ENCODE measurements at places on chromosomes 6 and 20.
A peak's percentile ranks its signal among the peaks of the same experiment; 100 is the strongest.

GRCh38 chr6:3291987-3292386 lies 33.2 kb downstream of the PSMG4 start:
- peak; percentile 54 for DNase-seq

- no peak for DNase-seq
Observed at GRCh38 chr6:151757506-151757955, 50.0 kb upstream of the ESR1 start.

- no peak for DNase-seq
Observed at GRCh38 chr6:7129784-7130569, 22.2 kb downstream of the RREB1 start.

DNA sequence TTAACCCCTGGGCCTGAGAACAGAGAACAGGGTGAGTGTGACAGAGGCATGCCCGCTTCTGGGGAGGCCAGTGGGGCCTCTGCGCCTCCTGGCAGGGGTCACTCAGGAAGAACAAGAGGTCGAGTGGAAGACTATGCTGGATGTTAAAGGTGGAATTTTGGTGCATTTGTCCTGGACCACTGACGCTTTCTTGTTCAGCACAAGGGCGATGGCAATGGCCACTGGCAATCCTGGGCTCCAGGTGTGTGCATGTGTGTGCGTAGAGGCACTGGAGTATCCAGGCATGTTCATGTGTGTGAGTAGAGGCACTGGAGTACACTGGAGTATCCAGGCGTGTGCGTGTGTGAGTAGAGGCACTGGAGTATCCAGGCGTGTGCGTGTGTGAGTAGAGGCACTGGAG lies 23.5 kb upstream of the NPBWR2 start:
- no peak for DNase-seq

DNA sequence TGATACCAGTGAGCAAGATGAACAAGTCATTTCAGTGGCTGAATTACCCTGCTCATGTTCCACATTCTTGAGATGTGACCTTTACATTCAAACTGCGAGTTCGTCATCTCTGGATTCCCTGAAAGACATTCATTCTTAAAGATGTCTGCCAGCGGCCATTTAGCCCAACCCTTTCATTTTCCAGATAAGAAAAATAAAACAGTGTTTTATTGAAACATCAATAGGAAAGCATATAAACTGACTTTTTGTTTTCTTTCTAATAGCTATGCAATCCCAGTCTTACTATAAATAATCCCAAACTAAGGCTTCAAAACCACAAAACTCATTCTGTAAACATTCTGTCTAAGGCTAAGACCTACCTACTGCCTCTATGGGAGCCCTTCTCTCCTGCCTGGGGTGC lies 134.0 kb downstream of the SAMD5 start:
- no peak for DNase-seq

DNA sequence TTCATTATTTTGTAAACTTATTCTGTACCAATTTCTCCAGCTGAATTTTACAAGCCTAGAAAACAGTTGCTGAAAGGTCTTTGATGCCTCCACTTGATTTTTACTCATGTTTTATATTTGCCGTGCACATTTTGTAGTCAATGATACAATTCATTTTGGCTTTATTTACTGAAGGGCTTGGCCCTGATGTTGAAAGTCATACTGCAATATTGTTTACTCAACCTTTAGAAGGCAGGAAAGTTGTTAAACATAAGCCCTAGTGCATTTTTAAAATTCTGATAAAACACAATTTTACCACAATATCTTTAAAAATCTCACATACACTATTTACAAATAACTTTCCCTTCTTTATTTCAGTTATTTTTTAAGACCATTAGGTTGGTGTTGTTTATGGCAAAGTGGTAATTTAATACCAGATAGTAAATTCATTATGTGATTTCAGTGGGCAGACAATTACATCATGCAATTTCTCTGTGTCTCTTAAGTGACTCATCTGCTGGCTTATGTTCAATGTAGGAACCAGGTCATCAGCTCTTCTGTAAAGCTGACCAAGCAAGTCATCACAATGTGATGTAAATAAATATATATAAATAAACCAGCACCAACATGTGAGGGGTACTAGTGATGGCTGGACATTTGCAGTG lies 121.1 kb upstream of the SLC35B3 start:
- no peak for DNase-seq

GRCh38 chr6:127201321-127201720 lies 65.3 kb upstream of the RNF146 start:
- no peak for DNase-seq

DNA sequence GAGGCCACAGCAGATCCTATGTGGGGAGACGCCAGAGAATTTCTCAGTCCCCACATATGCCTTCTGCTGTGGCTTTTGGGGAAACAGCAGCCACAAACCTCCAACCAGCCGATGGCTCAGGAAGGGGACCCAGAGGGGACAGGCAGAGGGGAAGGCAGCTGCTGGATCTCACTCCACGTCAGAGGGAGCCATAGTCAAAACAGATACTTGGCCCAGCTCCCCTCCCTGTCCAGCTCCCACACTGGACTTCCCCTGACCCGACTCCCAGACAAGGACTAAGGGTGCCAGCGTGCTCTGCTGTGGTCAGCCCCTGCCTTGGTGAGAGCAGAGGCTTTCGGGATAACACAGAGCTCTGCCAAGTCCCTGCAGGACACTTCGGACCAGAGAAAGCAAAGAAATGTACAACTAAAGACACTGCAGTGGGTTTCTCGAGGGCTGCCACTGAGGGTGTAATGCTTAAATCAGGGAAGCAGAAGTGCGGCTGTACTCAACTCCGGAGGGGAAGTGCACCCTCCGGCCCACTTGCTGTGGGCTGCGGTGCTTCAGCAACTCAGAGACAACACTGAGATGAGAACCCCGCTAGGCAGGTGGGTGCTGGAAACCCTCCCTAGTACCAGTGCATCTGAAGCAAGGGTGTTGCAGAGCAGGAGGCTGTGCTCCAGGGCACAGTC lies 47.2 kb downstream of the RRBP1 start:
- no peak for DNase-seq

DNA sequence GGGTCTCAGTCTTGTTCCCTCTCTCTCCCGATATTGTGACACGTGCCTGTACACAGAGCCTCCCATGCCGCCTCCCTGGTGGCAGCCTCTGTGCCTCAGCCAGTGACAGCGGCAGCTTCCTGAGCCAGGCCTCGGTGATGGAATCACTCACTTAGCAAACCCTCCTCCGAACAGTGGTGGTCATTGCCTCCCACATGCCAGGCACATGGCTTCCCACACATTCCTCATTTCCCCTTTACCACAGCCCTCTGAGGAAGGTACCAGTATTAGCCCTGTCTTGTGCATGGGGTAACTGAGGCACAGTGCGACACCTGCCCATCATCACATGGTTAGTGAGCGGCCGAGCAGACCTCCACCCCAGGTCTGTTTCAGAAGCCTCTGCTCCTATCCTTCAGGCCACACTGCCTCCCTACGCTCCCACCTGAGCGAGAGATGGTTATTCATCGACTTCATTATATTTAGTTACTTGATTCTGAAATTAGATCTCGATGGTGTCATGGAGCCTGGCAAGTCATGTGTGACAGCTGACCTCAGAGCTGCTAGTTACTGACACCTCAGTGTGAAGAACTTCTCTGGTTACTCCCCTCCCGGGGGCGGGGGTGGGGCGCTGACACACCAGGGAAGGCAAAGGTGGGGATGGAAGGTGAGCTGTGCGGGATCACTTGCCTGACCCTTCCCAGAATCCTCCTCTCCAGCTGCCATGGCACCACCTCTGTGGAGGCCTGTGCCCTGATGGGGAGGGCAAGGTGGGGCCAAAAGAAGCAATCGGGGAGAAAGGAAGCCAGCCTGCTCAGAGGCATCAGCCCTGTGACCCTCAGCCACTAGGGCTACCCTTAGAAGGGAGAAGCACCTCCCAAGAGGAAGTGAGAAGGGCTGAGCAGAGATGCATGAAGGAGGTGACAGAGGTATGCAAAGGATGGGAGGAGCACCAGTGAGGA lies 17.9 kb downstream of the MDGA1 start:
- DNase-seq, result no peak

DNA sequence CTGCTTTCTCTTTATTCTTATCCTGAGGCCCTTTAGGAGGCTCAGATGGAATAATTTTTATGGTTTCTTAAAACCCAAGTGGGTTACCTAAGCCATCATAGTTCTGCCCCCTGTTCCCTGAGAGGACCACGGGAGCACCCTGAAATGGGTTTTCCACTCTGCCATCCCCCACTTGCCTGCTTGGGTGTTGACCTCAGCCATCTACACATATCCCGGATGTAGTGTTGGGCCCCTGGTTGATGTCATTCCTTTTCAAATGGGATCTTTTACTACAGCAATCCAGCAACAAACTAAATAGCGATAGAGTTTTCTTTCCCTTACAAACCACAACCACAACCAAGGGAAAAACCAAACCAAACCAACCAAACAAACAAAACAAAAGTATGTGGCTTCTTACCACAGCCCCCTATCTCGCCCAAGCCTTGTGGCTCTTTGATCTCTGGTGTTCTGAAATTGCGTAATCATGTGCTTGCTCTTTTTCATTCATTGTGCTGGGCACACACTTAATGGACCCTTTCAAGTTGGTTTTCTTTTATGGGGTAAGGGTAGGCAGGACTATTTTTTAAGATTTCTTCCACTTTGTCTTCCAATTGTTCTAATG lies 154.9 kb downstream of the ESR1 start:
- no peak for DNase-seq

DNA sequence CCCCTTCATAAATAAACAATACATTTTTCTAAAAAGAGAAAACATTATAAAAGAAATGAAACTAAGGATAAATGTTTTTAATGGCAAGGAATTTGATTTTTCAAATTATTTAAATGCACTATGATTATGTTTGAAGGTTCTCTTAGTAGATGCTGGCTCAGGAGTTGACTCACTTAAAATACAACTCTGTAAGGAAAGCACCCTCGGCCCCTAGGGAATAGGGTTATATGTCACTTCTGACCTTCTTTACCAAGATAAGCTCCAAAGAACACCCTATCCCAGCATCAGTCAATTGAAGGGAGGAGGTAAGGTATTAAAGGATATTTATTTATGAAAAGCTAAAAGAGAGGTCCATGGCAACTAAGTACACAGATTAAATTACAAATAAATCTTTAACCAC lies 6.8 kb downstream of the SNAP91 start:
- no peak for DNase-seq

- DNase-seq, result no peak
Observed at GRCh38 chr6:3721810-3722621, 29.5 kb downstream of the PXDC1 start.

DNA sequence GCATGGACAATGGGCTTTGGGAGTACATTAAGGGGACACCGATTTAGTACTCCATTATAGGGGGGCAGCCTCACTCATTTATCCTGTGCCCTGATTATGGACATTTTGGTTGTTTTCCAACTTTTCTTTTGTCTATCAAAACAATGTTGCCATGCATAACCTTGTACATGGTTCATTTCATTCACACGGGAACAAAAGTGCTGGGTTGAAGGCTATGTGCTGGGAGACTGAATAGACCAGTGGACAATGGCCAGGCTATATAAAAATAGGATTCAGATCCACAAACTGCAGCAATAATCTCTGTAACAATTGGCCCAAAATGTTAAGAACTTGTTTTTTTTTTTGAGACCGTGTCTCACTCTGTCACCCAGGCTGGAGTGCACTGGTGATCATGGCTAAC lies 100.7 kb upstream of the GMDS start:
- DNase-seq, result no peak

- no peak for DNase-seq
Observed at GRCh38 chr6:35302604-35303241, 5.1 kb downstream of the DEF6 start.

DNA sequence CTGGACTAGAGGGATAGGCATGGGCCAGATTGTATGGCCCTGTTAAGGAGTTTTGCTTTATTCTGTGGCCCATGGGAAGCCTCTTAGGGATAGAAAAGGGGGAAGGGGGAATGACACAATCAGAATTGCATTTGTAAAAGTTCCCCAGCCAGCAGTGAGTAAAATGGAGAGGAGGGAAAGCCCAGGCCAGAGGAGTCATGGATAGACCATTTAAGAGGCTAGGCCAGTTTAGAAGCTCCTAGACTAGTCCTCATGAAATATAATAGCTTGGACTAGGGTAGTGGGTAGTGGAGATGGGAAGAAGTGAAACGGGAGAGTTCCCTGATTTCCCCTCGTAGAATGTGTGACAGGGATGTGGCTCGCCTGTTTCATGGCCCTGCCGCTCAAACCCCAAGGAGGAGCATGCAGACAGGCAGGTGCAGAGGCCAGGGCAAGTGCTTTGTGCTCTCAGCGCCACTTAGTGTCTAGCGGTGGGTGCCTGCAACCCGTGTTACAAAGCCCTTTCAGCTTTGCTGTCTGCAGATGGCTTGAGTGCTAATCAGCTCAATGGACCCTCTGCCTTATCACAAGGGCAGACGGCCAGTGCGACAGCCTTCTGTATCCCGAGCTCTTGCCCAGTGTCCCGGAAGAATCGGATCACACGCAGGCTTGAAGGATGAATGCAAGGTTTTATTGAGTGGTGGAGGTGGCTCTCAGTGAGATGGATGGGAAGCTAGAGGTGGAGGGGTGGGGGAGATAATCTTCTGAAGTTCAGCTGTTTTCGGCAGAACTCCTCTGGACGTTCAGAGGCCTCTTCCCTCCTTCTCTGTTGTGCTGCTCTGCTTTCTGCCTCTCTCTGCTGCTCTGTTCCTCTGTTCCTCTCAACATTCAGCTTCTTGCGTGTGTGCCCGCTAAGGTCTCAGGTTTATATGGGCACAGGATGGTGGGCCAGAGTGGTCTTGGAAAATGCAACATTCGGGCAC lies 141.1 kb downstream of the CEP57L1 start:
- peak; percentile 23 for DNase-seq

DNA sequence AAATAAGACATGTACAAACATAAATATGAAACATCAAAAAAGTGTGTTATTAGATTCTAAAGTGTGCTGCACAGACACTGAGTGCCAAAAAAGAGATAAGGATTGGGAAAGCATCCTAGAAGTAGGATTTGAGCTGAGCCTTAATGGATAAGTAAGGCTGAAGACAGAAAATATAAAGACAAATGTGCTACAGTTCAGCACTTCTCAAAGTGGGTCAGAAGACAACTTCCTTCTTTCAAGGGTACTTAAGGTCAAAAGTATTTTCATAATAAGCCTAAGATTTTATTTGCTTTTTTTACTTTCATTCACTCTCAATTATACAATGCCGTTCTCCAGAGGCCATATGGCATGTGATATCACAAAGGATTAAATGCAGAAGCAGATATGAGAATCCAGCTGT lies 16.8 kb downstream of the USP45 start:
- DNase-seq, result no peak

- no peak for DNase-seq
Observed at GRCh38 chr6:161963634-161964234, 689.9 kb upstream of the AGPAT4 start.
